Activated naive CD8-positive, alpha-beta T cell treated with anti-CD3 and anti-CD28 coated beads, Interleukin-2, amount 10 ng/mL, durations not matched to agents 7 days and 5 days (primary cell): ENCODE measurements at places on chromosomes 3 and 15.

- no peak for DNase-seq
Observed at GRCh38 chr15:89674526-89674925, 4.6 kb downstream of the PLIN1 start.

GRCh38 chr3:79161941-79162340 is 605.9 kb downstream of the ROBO1 start:
- DNase-seq, result no peak

GRCh38 chr3:173078525-173078924 is 62.5 kb downstream of the SPATA16 start:
- DNase-seq, result no peak

- DNase-seq, result no peak
Observed at GRCh38 chr15:57708047-57708446, 1.5 kb downstream of the POLR2M start.

DNA sequence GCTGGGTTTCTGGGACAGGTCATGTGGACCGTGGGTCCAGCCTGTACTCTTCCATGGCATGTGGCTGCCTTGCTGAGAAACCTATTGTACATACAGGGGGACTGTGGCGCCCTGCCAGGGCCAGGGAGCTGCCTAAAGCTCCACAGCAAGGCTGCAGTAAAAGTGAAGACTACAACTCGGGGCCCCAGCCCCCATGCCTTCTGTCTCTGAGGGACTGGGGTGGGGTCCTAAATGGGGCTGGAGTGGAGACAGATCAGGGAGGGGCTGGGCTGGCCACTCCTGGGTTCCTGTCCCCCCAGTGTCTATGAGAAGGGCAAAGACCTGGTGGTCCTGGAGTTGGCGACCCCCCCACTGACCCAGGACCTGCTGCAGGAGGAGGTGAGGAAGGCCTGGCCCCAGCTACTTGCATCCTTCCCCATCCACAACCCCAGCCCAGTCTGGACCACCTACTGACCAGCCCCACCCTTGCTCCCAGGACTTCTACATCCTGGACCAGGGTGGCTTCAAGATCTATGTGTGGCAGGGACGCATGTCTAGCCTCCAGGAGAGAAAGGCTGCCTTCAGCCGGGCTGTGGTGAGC is 7.3 kb downstream of the VILL start:
- DNase-seq, result no peak

- no peak for DNase-seq
Observed at GRCh38 chr3:11136116-11136515, 18.2 kb upstream of the HRH1 start.

GRCh38 chr3:114669614-114670013 is 375.8 kb downstream of the TIGIT start:
- DNase-seq, result no peak

- no peak for DNase-seq
Observed at GRCh38 chr15:78620527-78621421, at the start of gene CHRNA3. Gene CHRNA3 (minus strand): TSS chr15:78620996. CDS start chr15:78620794, 202 bp downstream.

GRCh38 chr3:143612541-143612940 is 235.7 kb downstream of the SLC9A9 start:
- no peak for DNase-seq

GRCh38 chr3:172627057-172627809 is 83.6 kb downstream of the NCEH1 start:
- no peak for DNase-seq
